Fibroblast of the aortic adventitia (primary cell): ENCODE measurements at places on chromosomes 11 and 22. TPM values are rescaled to one million over a fixed set of nuclear protein-coding genes. Genes with fewer than 3 reads are reported as not detected.

The MRGPRE gene
- total RNA-seq: not detected in 2 replicates

The LRRC32 gene
- total RNA-seq: 23.1 and 30.0 TPM in 2 replicates

The BAIAP2L2 gene
- 3.2 and 6.0 TPM in 2 replicates for total RNA-seq

The SCGB1C1 gene
- total RNA-seq: not detected in 2 replicates

The NPAS4 gene
- 0.18 TPM in 1 of 2 replicates, not detected in the other for total RNA-seq

The KDM4E gene
- not detected in 2 replicates for total RNA-seq

The PATE4 gene
- not detected in 2 replicates for total RNA-seq

The PRR14L gene
- 19.8 and 28.5 TPM in 2 replicates for total RNA-seq

The MUC2 gene
- not detected in 2 replicates for total RNA-seq

The MLC1 gene
- total RNA-seq: 0.09 TPM in 1 of 2 replicates, not detected in the other

The CARD18 gene
- not detected in 2 replicates for total RNA-seq

The ASCL2 gene
- not detected in 2 replicates for total RNA-seq

The POU2AF1 gene
- total RNA-seq: not detected in 2 replicates

The GPR83 gene
- total RNA-seq: not detected in 2 replicates

The NXPE4 gene
- not detected in 2 replicates for total RNA-seq

The MOGAT2 gene
- total RNA-seq: not detected in 2 replicates

The SCARF2 gene
- total RNA-seq: 11.8 and 42.9 TPM in 2 replicates

The UBE4A gene
- total RNA-seq: 25.7 and 74.8 TPM in 2 replicates

The SELENOM gene
- total RNA-seq: 82.0 and 97.9 TPM in 2 replicates

The HRAS gene
- 34.6 and 44.4 TPM in 2 replicates for total RNA-seq

The TMEM184B gene
- total RNA-seq: 20.2 and 46.0 TPM in 2 replicates

The OR10S1 gene
- not detected in 2 replicates for total RNA-seq

The P2RY2 gene
- 0.18 TPM in 1 of 2 replicates, not detected in the other for total RNA-seq

The TRIM22 gene
- 73.8 and 93.1 TPM in 2 replicates for total RNA-seq

The SYT9 gene
- total RNA-seq: 0.09 TPM in 1 of 2 replicates, not detected in the other

The TSPAN18 gene
- under 0.01 and 0.49 TPM in 2 replicates for total RNA-seq

The CFAP68 gene
- total RNA-seq: 11.3 and 14.9 TPM in 2 replicates

The MUC6 gene
- under 0.01 TPM in 1 of 2 replicates, not detected in the other for total RNA-seq

The CD3E gene
- total RNA-seq: not detected in 2 replicates
